Aorta (tissue), 5 donors: ENCODE measurements at places on chromosomes 16 and 17. TPM values are rescaled to one million over a fixed set of nuclear protein-coding genes. Genes with fewer than 3 reads are reported as not detected.

GRCh38 chr16:11229906-11230305, 26.1 kb downstream of the SOCS1 start:
- H3K4me3 ChIP-seq = no peak overlapping the region
- H3K27me3 ChIP-seq = no peaks in the 10 kb centered on the region

DNA sequence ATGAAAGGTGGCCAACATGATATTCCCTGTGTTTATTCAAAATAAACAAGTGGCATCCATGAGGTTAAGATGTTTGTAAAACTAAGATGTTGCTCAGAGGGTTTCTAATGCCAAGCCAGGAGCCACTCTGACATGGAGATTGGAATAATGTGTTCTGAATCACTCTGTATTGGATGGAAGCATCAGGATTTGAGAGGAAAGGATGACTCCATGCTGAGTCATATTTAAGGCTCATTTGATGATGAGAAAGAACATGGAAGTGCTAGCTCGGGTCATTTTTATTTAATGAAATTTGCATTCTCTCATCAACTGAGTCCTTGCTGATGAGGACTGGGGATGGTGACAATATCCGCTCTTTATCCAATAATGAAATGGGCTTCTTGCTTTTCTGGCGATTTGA, 6.2 kb downstream of the VAT1L start:
- no peaks in the 10 kb centered on the region for H3K27me3 ChIP-seq
- H3K36me3 ChIP-seq = no peaks in the 10 kb centered on the region
- H3K27ac ChIP-seq = no peak overlapping the region
- no peak overlapping the region for H3K4me3 ChIP-seq
- DNase-seq = no peak

DNA sequence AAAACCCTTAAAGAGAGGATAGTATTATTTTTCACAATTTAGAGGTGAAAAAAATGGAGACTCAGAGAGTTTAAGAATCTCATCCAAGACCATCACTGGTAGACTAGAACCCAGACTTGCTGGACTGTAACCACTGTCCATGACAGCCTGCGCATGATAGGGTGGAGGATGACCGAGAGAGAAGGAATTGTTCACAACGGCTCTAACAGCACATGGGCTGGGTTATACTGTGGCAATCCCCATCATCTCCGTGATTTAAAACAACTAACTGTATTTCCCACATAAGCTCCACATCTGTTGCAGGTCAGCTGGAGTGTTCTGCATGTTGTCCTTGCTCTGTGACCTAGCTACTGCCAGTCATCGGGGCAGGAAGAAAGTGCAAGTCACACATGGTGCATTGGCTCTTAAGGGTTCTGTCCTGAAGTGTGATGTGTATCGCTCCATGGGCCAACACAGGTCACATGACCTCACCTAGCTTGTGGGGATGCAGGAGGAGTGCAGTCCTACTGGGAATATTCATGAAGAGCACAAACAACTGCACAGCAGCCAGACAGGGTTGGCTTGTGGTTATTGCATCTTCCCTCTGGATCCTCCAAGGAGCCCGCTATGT, 131.2 kb upstream of the MPHOSPH6 start:
- H3K4me1 ChIP-seq = no peaks in the 10 kb centered on the region
- DNase-seq = no peak
- H3K4me3 ChIP-seq = no peak overlapping the region
- H3K36me3 ChIP-seq = no peaks in the 10 kb centered on the region

- DNase-seq = no peak
- H3K36me3 ChIP-seq = peaks cover 16% of the 10 kb centered on the region
- H3K4me3 ChIP-seq = no peak overlapping the region
- H3K27ac ChIP-seq = no peak overlapping the region
- H3K4me1 ChIP-seq = no peaks in the 10 kb centered on the region
Observed at GRCh38 chr17:56896217-56896967, 17.5 kb downstream of the TRIM25 start.

- no peaks in the 10 kb centered on the region for H3K36me3 ChIP-seq
- no peak overlapping the region for H3K27ac ChIP-seq
- H3K27me3 ChIP-seq = no peaks in the 10 kb centered on the region
- H3K4me1 ChIP-seq = no peaks in the 10 kb centered on the region
- no peak overlapping the region for H3K4me3 ChIP-seq
- peak; percentile 83 for DNase-seq
Observed at GRCh38 chr16:58511933-58512815, 3.1 kb upstream of the SETD6 start.

GRCh38 chr17:28381141-28381825, 9.8 kb downstream of the SARM1 start:
- no peaks in the 10 kb centered on the region for H3K4me1 ChIP-seq
- no peak for DNase-seq
- no peak overlapping the region for H3K27ac ChIP-seq
- H3K36me3 ChIP-seq = no peaks in the 10 kb centered on the region
- no peak overlapping the region for H3K4me3 ChIP-seq
- H3K27me3 ChIP-seq = no peaks in the 10 kb centered on the region

GRCh38 chr17:19867079-19867328, 732 bp downstream of the ULK2 start:
- peak overlapping the region; percentile 81 for H3K4me3 ChIP-seq
- peak overlapping the region; percentile 43 for H3K27ac ChIP-seq
- DNase-seq = peak; percentile 82
- no peaks in the 10 kb centered on the region for H3K36me3 ChIP-seq

- H3K27ac ChIP-seq = no peak overlapping the region
- H3K36me3 ChIP-seq = no peaks in the 10 kb centered on the region
- no peaks in the 10 kb centered on the region for H3K27me3 ChIP-seq
- DNase-seq = no peak
- no peaks in the 10 kb centered on the region for H3K4me1 ChIP-seq
- no peak overlapping the region for H3K4me3 ChIP-seq
Observed at GRCh38 chr16:75763204-75763603, 36.9 kb upstream of the CPHXL start.

Gene SERPINF2
- total RNA-seq = 15.1 TPM

Gene C16orf89
- 13.3 TPM for total RNA-seq

Gene TEFM
- total RNA-seq = 15.8 TPM

Gene CORO6
- total RNA-seq = 9.9 TPM
